ENCODE measurements at places on chromosomes 3 and 15.

GRCh38 chr3:171806200-171807128 is 3.8 kb downstream of the PLD1 start:
- no peak for DNase-seq

- DNase-seq: no peak
Observed at GRCh38 chr3:135869439-135870105, 96.0 kb upstream of the PPP2R3A start.

DNA sequence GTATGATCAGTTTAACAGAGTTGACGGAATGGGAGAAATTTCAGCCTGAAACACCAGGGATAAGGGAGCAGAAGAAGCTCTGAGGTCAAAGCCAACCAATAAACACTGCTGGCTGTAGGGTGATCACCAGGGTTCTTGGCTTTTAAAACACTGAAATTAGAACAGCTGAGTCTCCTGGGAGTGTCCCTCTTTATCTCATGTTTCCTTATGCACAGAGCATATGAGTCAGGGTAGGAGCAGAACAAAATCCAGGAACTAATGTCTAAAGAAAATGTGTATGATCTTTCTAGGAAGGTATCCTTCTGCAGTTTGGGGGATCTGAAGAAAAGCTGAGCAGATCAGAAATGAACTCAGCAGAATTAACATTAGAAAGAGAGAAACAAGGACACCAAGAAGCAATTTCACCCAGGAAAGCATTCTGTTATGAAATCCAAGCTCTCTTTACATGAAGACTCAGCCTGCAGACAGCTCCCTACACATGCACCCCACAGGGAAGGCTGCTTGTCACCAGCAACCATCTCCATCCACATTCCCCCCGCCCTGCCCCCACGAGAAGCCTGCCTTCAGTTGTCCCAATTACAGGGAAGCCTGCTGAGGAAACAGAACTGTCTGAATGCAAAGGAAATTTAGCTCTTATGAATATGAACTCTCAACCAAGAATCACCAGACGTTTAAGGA is 469.7 kb downstream of the PDCD6IP start:
- DNase-seq: no peak

DNA sequence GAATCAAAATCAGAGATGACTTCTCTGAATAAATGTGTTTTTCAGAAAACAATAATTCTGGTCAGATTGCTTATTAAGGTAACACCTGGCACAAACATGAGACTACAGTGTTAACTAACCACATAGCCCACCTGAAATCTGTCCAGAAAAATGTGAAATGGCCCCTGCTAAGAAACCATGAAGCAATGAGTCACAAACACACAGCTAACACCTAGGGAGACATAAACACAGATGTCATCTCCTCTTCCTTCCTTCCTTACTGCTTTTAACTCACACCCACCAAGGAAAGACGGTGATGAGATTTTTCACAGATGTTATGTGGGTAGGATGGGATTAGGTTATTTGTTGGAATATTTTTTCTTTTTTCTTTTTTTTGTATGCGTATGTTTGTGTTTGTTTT is 315.0 kb upstream of the STAC start:
- no peak for DNase-seq

DNA sequence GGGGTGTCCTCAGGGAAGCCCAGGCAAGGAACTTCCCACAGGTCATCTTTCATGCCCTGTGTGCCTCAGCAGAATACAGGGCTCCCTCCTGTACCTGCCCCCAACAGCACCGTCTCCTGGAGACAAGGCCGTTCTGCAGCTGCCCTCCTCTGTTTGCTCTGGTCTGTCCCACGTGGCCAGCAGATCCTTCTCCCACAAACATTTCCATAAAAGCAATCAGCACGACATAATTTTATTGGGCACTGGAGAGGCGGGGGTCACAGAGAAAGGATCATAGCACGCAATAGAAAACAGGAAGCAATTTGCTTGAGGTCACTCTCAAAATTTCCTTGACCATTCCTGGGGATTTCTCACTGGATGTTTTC is 29.4 kb downstream of the STARD5 start:
- no peak for DNase-seq

GRCh38 chr3:51382076-51382745 is 2.9 kb upstream of the MANF start:
- DNase-seq: no peak

GRCh38 chr15:76158226-76158625 is 98.4 kb downstream of the TMEM266 start:
- DNase-seq: no peak

DNA sequence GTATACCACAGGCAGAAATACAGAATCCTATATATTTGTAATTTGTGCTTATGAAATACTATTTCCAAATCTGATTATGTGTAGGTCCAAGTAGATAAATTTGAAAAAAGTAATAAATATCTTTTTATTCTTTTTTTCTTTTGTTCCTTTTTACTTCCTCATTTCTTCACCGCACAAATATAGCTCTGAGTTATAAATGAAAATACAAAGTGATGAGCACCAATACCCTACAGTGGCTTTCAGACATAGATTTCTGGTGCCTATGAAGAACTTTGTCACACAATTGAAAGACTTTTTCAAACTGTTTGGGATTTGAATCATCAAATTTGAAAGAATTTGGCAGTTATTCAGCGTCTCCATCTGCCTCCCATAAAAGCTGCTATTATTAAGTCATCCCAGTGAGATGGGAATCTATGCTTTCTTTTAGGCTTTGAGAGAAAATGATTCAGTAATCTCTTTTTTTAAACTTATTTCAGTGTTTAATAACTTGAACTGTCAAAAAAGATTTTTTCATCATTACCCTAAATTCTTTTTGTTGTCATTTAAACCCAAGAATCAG is 363.6 kb upstream of the GOLIM4 start:
- DNase-seq: no peak

GRCh38 chr3:52091586-52092270 is 35.4 kb upstream of the DUSP7 start:
- DNase-seq: peak; percentile 17

GRCh38 chr3:127443581-127444375 is 146.8 kb downstream of the TPRA1 start:
- no peak for DNase-seq

DNA sequence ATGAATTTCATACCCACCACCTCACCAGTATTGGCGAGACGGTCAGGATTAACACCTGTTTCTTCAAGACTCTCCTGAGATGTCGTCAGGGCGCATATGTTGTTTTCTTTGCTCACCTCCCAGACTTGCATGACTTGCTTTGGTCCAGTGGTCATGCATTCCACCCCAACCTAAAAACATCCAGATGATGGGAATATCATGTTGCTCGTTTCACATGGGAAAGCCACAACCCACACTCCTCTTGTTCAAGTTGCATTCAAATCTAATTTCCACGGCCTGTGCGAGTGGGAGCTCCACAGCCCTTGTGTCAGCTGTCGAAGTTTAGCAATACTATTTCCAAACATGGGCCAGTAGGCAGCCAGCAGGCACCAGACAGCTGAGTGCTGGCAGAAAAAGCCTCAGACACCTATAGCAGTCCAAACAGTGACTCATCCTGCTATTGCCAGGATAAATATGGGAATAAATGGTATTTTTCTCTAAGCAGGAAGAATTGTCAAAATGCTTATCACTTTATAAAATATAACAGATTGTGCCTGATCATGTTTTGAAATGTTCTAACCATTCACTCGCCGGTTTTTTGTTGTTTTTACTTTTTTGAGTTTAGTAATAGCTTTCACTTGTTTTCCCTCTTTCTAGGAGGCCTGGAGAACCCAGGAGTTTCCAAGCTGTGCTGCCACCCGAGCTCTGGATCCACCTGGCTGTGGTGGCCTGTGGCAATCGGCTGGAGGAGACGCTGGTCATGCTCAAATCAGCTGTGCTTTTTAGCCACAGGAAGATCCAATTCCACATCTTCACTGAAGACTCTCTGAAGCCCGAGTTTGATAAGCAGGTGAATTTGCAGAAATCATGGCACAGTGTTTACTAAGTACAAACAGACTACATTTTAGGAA is 20.1 kb downstream of the GXYLT2 start:
- peak; percentile 30 for DNase-seq
